RPMI8226 (cell line): ENCODE measurements at places on chromosomes 12 and 14.
A peak's percentile ranks its signal among the peaks of the same experiment; 100 is the strongest.

GRCh38 chr14:31479027-31479426 is 8.8 kb downstream of the GPR33 start:
- DNase-seq = no peak

DNA sequence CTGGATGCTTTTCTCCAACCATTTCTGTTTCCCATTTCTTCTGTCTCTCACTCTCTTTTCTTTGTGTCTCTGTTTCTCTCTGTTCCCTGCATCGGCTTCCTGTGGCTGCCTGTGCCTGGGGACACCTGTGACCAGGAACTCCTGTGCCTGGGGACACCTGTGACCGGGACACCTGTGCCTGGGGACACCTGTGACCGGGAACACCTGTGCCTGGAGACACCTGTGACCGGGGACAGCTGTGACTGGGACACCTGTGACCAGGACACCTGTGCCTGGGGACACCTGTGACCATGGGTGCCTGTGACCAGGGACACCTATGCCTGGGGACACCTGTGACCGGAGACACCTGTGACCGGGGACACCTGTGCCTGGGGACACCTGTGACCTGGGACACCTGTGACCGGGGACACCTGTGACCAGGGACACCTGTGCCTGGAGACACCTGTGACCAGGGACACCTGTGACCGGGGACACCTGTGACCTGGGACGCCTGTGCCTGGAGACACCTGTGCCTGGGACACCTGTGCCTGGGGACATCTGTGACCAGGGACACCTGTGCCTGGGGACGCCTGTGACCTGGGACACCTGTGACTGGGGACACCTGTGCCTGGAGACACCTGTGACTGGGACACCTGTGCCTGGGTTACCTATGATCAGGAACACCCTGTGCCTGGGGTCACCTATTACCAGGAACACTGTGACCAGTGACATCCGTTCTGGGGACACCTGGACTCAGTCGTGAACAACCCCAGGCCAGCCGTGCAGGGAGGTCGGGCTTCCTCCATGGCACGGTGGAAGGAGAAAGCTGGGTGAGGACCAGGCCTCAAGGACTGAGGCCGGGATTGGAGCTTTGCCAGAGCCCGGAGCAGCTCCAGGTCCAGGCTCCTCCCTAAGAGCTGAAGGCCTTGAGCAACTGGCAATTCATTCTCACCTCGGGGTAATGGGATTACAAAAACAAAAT is 23.4 kb upstream of the FBRSL1 start:
- no peak for DNase-seq

DNA sequence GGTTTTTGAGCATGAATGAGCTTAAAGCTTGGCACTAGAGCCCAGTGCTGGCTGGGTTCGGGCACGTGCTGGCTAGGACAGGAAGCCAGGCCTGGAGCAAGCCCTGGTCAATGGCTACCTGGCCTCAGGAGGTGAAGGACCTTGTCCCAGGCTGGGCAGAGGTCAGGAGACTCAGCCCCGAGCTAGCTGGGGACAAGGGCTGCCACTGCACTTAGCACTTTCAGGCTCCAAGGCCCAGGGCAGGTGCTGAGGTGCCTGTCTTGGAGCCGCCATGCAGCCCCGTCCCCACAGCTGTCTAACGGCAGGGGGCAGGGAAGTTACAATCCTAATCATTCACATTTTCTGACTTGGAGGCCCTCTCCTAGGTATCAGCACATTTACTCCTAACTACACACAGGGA is 4.3 kb upstream of the AQP6 start:
- DNase-seq = no peak

DNA sequence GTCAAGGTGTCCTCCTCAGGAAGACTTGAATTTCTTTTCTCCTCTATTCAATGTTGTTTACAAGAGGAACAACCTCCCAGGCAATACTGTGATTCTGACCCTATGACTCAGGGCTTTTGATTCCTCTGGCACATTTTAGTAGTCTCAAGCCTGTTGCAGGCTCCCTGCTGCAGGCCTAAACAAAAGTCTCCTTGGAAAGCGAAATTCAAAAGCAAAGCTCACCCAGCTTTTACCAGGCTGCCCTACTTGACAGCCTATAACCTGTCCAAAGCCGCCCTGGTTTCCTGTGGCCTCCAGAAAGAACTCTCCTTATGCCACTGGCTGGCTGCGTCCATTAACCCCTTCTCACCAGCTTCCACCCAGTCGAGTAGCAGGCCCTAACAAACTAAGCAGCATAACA is 11.6 kb downstream of the FGD6 start:
- DNase-seq = peak; percentile 8

GRCh38 chr12:52229836-52230343 is 3.2 kb upstream of the KRT7 start:
- no peak for DNase-seq

DNA sequence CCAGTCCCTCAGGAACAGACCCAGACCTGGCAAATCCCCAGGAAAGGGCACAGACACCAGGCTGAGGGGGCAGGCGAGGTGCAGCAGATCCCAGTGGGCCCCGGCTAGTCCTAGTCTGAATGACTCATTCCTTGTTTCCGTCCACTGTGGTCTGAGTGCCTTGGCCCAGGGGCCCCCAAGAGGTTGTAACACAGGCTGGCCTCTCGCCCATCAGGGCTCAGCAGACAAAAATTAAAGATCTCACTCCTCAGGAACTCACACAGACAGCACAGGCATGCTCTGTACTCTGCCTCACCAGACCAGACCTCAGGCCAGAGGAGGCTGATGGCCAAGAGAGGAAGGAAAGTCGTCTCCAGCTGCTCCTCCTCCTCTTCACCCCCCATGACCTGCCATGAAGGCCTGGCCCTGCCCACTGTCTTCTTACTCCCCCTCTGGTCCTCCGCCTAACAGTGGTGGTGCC is 7.7 kb upstream of the LTBP2 start:
- no peak for DNase-seq

- DNase-seq = no peak
These were observed 15.4 kb upstream of the ZNF641 start for GRCh38 chr12:48366131-48366530.

- DNase-seq = no peak
These were observed 193.9 kb downstream of the BCAT1 start for GRCh38 chr12:24754690-24755638.

DNA sequence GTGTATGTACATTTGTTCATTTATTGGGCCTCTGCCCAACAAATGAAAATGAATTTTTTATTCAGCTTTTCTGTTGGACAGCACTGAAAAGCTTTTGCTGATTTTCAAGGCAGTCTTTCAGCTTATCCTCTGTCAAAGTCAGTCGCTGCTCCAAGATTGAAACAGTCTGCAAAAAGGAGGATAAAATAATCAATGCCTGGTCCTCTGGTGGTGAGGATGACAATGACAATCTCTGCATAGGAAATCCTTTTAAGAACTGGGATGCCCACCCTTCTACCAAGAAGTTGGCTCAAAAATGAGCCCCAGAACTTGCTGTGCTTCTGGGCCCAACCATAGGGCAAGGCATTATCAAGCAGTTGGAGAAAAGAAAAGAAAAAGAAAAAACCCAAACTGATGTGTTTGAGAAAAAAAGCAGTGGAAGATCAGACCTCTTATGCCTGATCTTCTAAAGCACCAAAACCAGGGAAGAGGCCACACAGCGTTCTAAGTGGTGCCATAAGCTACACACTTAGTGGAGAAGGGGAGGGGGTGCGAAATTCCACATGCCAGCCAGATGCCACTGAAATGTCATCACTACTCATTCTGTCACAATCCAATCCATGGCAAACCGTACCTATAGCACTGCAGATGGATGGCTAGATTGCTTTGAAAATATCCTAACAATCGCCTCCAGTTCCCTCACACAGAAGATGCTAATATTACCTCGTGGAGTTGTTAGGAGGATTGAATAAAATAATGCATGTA is 69.0 kb upstream of the DUSP6 start:
- no peak for DNase-seq

DNA sequence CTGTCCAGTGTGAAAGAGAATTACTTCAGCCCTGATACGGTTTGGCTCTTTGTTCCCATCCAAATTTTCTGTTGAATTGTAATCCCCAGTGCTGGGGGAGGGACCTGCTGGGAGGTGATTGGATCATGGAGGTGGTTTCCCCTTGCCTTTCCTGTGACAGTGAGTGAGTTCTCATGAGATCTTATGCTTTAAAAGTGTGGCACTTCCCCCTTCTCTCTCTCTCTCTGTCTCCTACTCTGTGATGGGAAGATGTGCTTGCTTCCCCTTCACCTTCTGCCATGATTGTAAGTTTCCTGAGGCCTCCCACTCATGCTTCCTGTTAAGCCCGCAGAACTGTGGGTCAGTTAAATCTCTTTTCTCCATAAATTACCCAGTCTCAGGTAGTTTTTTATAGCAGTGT is 5.5 kb upstream of the SLC15A5 start:
- DNase-seq = no peak

- DNase-seq = no peak
These were observed 138.3 kb downstream of the TSPAN9 start for GRCh38 chr12:3215410-3215975.

- no peak for DNase-seq
These were observed 78.9 kb downstream of the ITPK1 start for GRCh38 chr14:93036652-93037345.

GRCh38 chr12:43305065-43305464 is 246.9 kb downstream of the ADAMTS20 start:
- DNase-seq = no peak

DNA sequence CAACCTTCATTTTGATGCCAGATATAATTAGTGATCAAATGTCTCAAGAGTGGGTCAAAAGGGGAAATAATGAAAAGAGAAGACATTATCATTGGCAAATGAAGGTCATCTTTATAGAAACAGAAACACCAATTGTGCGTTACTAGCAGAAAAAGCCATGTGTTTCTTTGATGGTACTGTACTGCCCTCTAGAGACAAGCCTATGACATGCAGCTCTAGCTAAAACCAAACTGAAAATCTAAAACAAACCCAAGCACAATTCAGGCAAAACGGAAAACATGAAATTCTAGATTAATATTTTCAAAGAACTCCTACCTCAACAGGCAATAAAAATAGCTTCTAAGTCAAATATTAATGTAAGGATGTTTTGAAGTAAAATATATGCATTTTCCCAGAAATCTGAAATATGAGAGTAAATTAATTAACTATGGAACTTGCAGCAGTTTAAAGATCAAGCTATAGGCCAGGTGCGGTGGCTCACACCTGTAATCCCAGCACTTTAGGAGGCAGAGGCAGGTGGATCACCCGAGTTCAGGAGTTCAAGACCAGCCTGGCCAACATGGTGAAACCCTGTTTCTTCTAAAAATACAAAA is 115.4 kb downstream of the KLHL28 start:
- peak; percentile 25 for DNase-seq

DNA sequence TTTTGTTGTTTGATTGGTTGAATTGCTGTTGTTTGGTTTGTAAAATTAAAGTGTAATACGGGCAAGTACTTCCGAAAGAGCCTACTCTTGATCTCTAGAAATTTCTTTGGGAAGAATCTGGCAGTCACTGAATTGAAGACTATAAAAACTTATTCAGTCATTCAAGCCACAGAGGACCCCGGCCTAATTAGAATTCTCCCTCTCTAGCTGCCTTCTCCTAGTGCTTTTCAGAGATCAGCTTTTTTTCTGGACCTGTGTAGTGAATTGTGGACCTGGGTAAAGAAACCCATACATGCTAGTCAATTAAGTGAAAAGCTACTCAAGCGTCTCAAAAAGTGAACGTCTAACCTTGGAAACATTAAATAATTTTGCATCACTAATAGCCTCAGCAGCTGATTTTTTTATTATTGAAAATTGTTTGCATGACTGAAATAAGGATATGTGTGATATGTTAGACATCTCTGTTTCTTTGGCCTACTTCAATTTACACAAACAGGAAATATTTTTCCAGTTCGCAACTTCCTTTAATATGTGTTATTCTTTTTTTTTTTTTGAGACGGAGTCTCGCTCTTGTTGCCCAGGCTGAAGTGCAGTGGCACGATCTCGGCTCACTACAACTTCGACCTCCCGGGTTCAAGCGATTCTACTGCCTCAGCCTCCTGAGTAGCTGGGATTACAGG is 27.2 kb downstream of the EFCAB11 start:
- no peak for DNase-seq

DNA sequence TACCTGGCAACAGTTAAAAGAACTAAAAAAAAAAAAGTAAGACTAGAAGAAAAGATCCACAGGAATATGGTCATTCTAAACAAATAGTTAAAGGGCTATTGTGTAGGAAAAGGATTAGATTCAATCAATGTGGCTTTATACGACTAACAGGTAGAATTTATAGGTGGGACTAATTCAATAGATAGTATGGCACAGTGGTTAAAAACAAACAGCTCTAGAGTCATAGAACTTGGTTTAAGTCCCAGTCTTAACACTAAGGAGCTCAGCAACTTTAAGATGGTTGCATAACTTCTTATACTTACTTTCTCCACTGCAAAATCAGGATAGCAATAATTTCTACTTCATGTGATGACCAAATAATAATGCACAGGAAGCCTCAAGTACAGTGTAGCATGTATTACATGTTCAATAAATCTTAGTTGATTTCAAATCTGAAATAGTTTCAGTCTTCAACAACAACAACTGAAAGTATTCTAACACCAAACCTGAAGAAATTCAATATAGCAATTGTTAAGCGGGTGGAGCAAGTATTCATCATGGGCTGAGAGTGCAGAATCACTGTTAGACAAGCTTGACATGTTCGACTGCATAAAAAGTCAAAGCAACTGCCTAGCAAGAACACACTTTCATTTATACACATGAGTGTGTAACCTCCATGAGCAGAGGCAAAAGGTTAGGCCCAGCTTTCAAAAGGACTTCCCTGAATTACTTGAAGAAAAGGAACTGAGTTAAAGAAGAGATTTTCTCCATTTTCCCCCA is 50.4 kb downstream of the ITPR2 start:
- DNase-seq = no peak

DNA sequence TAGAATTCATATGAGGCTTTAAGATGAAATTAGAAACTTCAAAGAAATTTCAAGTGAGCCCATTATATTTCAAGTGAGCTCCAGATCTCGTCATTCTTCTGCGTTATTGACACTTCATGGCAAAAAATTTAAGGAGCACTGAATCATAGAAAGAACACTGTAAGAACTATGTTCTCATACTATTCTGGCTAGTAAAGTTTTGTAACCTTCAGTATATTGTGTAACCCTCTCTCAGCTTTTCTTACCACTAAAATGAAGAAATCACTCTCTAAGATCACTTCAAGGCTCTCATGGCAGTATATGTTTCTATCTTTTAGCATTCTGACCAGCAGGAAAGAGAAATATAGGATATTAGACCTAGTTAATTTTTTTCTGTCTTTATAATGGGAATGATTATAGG is 6.3 kb downstream of the GPHN start:
- no peak for DNase-seq

- DNase-seq = no peak
These were observed 370.2 kb downstream of the ADGRD1 start for GRCh38 chr12:131323879-131324278.

GRCh38 chr12:49744363-49744885 is 3.1 kb downstream of the TMBIM6 start:
- no peak for DNase-seq

DNA sequence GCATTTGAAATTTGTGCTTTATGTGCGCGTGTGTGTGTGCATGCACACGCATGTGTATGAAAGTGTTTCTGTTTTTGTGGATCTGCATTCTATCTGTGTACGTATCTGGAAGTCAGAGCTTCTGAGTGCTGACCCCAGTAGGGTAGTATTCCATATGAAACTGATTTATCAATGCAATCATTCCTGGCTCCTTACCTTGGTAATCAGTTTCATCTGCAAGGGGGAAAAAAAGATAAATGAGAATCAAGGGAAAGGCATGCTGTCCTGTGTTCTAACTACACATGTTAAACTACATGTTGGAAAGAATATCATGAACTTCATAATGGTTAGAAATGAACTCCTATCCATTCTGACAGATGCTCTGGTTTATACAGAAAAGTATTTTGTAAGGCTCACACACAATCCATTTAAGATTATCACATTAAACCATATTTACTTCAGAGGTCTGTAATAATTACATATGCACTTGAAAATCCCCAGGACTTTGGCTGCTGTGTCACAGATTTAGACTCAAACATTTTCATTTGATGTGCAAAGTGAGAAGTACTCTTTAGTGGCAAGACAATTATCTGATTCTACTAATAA is 276.1 kb upstream of the LMO3 start:
- DNase-seq = no peak
